HEK293T (cell line): ENCODE measurements at places on chromosomes 6 and 20.
A peak's percentile ranks its signal among the peaks of the same experiment; 100 is the strongest.

DNA sequence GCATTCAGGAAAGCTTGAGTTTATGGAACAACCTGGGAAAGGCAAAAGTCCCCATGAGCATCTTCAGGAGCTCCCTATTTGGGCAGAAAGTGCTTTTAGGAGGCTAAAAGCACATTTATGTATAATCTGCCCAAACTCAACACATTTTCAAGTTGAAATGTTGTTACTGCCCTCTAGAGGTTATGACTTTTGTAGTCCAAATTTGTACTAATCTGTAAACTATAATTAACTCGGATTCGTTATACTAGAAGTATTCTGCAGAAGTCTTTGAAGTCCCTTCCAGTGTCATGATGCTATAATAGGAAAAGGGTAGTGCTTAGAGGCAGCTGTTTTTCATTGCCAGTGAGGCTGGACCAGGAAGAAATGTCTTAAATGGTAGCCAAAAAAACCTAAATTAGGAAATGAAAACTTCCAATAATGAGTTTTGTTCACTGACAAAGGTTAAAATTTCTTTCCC, 44.8 kb upstream of the EMILIN3 start:
- no peak for DNase-seq

GRCh38 chr6:116611056-116611455, 5.2 kb upstream of the RSPH4A start:
- no peak for DNase-seq

DNA sequence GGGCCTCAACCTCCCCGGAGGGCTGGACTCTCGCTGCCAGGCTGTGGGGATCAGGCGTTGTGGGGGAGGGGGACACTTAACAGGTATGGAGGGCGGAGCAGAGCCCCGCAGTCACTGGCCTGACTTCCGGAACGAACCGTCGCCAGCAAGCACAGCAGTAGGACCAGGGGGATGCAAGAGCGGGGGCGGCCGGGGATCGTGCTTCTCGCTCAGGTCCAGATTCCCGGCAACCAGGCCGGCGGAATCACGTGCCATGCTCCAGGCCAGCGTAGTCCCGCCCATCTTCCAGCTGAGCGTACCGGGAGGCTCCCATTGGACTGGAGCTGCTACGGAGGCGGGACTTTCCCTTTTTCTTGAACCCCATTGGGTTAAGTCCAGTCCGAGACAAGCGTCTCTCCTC, 10.0 kb upstream of the POU5F1 start:
- DNase-seq = peak; percentile 28

- peak; percentile 26 for DNase-seq
Observed at GRCh38 chr20:34663213-34663943, 13.5 kb downstream of the PIGU start.

- DNase-seq = no peak
Observed at GRCh38 chr6:12132351-12133222, 120.5 kb downstream of the HIVEP1 start.

- no peak for DNase-seq
Observed at GRCh38 chr20:15487030-15487429, 1086.2 kb downstream of the KIF16B start.

DNA sequence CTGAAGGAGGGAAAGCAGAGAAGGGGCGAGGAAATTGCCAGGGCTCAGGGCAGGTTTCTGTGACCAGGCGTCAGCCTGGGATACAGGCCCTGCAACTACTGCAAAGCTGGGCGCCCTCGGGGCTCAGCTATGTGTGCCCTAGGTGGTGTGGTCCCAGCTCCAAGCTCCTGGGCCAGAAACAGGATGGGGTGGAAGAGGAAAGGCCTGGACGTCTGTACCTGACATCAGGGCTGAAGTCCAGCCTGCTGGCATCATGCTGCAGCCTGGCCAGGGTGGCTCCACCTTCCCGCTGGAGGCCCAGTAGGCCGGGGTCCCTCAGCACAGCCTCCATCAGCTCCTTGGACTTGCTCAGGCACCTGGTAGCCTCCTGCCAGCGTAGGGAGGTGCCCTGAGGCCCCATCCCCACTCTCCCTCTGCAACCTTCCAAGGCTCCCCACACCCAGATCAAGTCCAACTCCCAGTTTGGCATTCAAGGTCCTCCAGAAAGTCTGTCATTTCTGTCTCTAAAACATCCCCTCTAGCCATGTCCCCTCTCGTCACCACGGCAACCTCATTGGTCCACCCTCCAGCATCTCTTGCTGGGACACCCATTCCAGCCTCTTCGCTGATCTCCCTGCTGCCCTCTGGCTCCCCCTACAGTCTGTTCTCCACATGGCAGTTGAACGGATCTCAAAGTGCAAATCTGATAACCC, 38.2 kb downstream of the KIAA1755 start:
- peak; percentile 78 for DNase-seq

DNA sequence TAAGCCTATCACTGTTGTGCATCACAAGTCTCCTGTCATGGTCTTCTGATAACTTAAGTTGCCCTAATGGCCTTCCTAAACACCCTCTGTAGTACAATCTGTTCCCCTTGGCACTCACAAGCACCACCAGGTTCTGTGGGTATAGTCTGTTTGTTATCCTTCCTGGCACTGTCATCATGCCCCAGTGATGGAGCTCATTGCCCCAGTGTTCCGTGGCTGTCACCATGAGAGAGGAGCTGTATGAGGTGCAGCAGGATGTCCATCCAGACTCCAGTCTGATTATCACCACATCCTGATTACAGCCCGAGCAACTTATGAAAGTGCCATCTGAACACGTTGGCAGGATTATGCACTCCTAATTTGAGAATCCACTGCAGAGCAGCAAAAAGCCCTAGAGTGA, 380.1 kb downstream of the FRK start:
- no peak for DNase-seq

- DNase-seq = no peak
Observed at GRCh38 chr6:154280521-154280920, 76.1 kb downstream of the IPCEF1 start.
